ENCODE measurements at places on chromosomes 3 and 15.

GRCh38 chr3:39809995-39810595, 686 bp downstream of the MYRIP start:
- no peak for DNase-seq

- no peak for DNase-seq
Measured at GRCh38 chr3:30407651-30408050, 198.8 kb upstream of the TGFBR2 start.

GRCh38 chr15:70443486-70444273, 319.7 kb downstream of the UACA start:
- no peak for DNase-seq

DNA sequence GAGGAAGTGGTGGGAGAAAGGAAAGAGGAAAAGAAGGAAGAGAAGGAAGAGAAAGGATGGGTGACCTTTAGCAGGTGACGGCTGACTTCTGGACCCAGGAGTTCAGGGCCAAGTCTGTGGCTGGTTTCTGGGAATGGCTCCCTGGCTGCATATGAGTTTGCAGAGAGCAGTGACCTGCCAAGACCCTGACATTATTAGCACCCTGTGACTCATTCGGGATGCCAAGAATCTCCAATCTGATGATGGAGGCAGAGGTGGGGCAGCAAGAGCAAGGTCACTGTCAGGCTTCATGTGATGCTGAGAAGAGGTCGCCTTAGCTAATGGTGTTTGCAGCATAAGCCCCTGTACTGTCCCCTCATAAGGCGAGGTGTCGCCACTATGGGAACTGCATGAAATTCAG, 42.6 kb downstream of the MYZAP start:
- no peak for DNase-seq

DNA sequence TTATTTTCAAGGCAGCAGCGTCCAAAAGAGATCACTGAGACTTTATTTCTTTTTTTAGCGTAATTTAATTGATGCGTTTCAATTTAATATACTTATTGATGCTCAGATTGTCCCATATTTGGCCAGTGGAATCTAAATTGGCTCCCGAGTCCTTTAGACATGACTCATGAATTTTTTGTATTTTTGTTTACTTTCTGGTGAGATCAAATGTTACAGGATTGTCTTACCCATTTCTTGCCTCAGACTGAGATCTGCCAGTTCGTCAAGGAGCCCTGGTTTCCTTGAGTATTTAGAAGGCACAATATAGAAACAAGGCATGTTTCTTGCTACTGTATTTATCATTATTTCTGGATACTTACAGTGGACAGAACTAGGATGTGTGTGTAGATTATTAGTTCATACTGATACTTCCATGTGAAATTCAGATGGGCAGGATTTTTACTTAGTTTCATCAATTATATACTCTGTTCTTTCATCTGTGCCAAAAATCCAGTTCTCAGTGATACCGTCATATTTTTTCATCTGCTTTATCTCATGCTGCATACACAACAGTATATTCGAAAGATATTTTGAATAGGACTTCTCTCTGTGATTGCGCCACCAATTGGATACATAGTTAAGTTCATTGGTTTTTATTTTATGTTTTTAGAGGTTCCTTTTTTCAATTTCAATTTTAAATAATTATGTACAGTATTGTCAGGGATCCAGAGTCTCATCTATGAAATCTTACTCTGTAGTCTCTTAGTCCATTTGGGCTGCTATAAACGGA, 436.9 kb upstream of the C2CD4B start:
- DNase-seq: no peak
